Stimulated activated CD4-positive, alpha-beta T cell treated with anti-CD3 and anti-CD28 coated beads, Interleukin-4, amount 100 ng/mL, for 4 hours (primary cell): ENCODE measurements at places on chromosomes 1 and 21.

GRCh38 chr1:179601093-179601492 lies 9.5 kb downstream of the TDRD5 start:
- DNase-seq = no peak

GRCh38 chr1:98468111-98468717 lies 193.3 kb upstream of the SNX7 start:
- DNase-seq = no peak

DNA sequence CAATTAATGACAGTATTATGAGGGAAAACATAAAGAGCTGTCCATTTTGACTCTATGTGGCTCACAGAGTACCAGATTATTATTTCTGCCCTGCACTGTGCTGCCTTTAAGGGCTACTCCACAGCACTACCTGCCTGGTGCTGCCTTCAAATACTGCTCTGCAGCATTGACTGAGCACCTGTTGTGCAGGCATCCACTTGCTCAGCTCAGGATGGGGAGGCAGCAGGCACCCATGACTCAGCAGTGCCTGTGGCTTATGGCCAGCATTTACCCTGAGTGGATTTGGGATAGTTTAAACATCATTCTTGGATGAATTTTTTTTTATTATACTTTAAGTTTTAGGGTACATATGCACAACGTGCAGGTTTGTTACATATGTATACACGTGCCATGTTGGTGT lies 953 bp upstream of the KPRP start:
- DNase-seq = no peak

- DNase-seq = no peak
Measured at GRCh38 chr1:86866665-86867064, 47.3 kb downstream of the SELENOF start.

- no peak for DNase-seq
Measured at GRCh38 chr1:116982319-116983004, 19.1 kb upstream of the CD101 start.

DNA sequence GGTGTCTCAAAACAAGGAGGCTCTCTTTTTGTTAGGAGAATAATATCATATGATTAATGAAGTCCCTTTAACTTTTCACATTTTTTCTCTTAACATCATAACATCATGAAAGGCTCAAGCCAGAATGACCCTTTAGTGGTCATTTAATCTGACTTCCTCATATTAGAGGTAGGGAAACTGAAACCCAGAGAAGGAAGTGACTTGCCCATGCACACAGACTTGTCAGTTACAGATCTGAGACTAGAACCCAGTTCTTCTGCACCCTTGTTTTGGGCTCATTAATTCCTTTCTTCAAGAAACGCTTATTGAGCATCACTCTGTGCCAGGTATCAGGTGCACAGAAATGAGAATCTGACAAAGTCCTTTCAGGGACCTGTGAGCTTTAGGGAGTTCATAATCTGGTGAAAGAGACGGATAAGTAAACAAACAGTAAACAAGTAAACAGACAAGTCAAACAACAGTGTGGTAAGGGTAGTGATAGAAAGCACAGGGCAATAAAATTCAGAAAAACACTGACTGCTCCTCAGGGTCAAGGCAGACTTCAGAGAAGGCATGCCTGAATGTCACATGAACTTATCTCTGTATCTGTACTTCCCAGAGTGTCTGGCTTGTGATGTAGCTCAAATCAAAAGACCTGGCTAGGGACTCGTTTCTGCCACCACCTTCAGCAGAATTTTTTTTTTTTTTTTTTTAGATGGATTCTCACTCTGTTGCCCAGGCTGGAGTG lies 38.3 kb upstream of the OSBPL9 start:
- DNase-seq = no peak

DNA sequence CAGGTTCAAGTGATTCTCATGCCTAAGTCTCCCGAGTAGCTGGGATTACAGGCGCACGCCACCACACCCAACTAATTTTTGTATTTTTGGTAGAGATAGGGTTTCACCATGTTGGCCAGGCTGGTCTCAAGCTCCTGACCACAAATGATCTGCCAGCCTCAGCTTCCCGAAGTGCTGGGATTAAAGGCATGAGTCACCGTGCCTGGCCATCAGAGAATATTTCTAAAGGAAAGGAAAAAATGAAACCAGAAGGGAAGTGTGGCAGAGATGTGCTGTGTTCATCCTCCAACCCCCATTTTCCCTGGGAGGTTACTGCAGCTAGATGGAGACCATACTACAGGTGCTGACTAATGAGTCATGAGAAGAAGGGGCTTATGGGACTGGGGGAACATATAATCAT lies 964.1 kb downstream of the TTLL7 start:
- DNase-seq = no peak

DNA sequence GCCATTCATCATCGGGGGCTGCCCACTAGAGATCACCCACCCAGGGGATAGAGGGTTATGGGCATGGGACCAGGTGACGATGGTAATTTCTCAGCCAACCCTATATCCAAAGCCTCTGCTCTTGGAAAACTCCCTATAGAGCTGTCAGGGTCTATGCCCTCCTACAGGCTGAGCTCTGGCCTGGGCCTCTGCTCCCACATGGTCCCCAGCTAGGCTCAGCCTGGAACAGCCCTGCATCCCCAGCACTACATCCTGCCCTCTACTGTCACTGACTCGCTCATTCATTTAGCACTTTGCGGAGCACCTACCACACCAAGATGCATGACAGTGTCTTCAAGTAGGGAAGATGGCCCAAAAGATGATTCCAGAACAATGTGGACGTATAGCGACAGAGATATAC lies 45.0 kb upstream of the EPS8L3 start:
- no peak for DNase-seq

DNA sequence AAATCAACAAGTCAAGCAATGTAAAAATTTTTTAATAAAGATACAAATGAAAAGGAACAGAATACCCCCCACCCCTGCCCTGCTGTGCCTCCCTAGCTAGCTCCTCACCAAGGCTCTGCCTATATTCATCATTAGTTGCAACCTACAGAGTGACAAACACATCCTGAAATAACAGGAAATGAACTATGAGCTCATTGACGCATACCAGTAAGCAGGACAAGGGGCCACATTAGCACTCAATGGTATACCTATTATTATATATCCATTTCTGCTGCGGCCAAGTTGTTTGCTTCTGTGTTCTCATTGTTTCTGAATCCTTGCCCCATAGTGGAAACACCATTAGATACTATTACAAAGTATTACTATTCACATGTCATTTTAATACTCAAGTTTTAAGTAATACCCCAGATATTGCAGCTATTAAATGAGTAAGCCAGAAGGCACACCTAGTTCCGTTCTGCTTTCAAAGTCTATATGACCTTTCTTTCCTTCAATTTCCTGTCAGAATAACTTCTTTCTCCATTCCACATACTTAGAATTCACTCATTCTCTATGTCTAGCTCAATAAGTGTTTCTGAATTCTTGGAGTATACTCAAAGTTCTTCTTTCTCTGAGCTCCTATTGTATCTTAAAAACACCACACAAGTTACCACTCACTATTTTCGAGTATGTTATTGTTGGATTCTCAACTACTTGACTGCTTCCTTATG lies 1214.9 kb downstream of the PLA2G4A start:
- no peak for DNase-seq

GRCh38 chr1:107622966-107623365 lies 342.0 kb downstream of the VAV3 start:
- no peak for DNase-seq

DNA sequence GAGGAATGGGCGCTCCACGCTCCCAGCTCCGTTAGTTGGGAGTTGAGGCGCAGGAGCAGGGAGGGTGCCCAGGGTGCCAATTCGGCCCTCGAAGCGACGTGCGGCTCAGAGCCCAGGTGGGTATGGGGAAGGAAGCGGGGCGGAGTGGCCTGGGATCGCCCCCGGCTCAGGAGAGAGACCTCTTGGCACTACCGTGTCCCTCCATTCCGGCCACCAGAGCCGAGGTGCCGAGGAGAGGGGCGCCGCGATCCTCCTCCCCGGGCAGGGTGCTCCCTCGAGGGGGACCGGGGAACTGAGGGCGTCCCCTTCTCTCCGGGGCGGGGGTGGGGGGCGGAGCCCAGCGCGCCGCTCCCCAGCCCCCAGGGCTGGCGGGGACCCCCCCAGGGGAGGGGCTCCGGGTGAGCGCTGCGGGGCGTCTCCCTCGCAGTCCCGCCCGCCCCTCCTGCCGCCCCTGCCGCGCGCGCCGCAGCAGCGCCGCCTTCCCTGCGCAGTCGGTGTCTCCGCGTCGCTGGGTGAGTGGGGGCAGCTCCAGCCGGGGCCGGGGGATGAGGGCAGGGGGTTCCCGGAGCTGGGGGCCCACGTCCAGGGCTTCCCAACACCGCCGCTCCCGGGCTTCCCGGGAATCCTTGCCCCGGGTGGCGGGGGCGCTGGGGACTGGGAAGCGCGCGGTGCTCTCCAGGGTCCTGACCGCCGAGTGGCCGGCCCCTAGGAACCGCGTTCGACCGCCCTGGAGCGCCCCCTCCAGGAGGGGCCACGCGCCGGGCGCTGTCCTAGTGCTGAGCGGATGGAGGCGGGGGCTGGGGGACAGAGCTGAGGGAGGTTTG lies at the start of gene HPCA:
Gene HPCA (plus strand): TSS at position 488 of the 824 bp plus-strand sequence. CDS start 2,408 bp downstream, outside the sequence.
- no peak for DNase-seq
